ENCODE measurements at places on chromosomes 5 and 9.

- no peak for DNase-seq
These were observed 2.2 kb downstream of the DOCK8 start for GRCh38 chr9:216866-217265.

DNA sequence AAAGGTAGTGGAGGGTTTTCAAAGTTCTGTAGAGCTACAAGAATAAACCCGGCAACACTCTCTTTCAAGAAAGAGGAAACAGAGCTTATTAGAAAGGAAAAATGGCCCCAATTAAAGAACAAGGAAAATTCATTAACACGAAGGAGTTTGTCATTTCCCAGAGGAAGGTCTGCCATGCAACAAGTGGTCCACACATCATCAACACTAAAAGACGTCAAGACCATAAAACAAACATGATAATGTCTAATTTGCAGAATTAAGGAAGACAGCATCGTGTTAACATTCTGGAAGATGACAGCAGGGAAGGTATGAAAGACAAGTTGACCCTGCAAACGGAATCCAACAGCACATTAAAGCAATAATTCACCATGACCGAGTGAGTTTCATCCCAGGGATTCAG, 28.6 kb upstream of the NRARP start:
- DNase-seq: no peak

GRCh38 chr5:141392429-141393198, at the start of gene PCDHGA8:
Gene PCDHGA8 (plus strand): TSS chr5:141392633. CDS start chr5:141392814, 181 bp downstream.
- no peak for DNase-seq

- DNase-seq: no peak
These were observed 21.5 kb upstream of the ASS1 start for GRCh38 chr9:130423272-130423671.

- DNase-seq: no peak
These were observed 78.7 kb downstream of the GAS1 start for GRCh38 chr9:86868616-86869015.

DNA sequence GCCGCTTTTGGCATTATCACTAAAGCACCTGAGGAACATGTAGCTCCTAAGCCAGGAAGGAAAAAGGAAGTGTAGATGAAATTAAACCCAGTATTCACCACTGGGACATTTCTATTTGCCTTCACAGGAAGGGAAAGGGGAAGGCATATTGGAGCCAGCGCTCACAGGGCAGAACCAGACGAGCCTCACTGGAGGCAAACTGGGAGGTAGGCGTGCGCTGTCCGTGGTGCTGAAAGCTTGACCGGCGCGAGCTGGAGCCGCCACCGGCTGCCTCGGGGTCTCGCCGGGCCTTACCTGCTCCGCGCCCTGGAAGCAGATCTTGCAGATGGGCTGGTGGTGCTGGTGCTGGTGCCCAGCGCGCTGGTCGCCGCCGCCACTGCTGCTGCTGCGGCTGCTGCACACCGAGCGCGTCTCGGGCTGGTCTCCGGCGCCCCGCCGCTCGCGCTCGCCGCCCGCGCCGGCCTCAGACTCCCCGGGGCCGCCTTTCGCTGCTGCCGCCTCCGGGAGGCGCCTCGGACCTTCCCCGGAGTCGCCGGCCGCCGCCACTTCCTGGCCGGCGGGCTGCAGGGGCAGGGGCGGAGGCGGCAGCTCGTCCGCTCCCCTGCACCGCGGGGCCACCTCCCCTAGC, 732 bp downstream of the MARCHF11 start:
- DNase-seq: no peak

DNA sequence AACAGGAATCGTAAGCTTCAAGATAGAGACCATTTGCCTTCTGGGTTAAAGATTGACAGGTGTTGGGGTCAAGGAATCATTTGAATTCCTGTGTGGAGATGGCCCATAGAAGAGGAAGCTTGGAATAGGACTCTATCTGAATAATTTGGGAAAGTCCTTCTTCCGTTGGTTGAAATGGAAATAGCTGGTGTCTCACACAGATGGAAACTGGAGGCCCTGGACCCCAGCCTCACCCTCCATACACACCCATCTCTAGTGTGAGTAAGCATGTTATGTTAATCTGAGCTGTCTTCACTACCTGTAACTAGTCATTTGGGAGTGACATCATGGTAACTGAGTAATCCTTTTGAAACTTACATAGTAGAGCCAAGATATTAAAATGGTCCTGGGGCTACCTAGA, 184.4 kb downstream of the CD180 start:
- no peak for DNase-seq

- DNase-seq: no peak
These were observed 34.7 kb downstream of the LRSAM1 start for GRCh38 chr9:127485995-127486394.

DNA sequence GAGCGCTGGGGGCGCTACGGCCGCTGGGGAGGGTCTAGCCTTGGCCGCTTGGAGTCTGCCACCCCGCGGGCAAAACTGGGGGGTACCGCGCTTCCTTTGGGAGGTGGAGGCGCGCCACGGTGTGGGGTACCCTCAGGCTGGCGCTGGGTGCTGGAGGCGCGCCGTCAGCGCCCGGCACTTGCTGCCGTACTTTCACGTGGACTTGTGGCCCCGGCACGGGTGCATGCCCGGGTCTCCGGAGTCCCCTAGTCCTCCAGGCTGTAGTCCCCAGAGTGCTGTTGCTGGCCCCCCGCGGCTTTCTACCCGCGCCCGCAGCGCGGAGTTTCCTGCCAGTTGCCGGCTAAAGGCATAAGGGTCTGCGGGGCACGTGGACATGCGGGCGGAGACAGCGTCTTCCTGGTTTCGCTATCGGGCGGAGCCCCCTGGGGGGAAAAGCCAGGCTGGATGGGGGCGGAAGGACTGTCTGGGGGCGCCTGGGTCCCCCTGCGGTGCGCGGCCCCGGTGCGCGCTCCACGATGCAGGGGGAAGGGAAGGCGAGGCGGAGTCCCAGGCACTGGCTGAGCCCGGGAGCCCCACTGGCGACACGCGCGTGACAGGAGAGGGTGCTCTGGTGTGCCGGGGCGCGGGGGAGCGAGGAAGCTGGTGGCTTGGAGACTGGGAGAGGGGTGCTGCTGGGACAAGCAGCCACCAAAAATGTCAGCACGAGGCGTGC, 666 bp downstream of the PPARGC1B start:
- no peak for DNase-seq

DNA sequence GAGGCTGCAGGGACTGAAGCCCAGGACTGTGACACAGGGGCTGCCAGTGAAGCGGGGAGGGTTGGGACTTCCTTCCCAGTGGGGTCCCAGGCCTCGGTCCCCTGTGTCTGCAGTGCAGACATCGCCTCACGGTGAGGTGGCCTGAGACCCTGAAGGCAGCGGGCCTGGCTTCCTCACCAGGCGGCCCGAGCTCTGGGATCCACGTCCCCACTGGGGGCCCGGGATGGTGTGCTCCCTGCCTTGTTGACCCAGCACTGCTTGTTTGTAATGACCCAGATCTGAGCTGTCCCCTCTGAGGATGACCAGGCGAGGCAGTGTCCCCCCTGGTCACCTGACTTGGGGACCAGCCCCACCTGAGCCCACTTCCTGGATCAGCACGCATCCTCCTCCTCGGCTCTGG, 53.1 kb downstream of the COL5A1 start:
- no peak for DNase-seq

DNA sequence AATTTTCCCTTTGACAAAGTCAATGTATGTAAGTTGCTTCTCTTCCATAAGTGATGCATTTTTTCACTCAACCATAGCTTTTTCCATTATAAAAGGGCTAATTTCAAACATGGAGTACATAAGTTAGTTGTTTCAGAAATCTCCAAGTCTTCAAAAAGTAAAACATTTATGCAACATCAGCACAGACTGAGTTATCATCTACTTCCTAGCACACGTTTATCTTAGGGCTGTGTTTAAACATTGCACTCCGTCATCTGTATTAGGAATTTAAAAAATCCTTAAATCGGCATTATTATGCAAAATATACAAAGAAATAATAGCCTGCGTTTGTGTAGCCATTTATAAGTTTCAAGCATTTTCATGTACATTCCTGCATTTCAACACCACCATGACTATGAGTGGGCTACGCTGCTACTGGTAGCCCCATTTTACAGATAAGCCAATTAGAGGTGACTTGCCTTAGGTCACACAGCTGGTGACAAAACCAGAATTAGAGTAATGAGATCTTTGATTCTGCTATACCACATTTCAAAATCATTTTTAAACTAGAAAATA, 43.4 kb downstream of the PTPN3 start:
- no peak for DNase-seq

- peak; percentile 28 for DNase-seq
These were observed 13.9 kb upstream of the DDX41 start for GRCh38 chr5:177530638-177531037.

DNA sequence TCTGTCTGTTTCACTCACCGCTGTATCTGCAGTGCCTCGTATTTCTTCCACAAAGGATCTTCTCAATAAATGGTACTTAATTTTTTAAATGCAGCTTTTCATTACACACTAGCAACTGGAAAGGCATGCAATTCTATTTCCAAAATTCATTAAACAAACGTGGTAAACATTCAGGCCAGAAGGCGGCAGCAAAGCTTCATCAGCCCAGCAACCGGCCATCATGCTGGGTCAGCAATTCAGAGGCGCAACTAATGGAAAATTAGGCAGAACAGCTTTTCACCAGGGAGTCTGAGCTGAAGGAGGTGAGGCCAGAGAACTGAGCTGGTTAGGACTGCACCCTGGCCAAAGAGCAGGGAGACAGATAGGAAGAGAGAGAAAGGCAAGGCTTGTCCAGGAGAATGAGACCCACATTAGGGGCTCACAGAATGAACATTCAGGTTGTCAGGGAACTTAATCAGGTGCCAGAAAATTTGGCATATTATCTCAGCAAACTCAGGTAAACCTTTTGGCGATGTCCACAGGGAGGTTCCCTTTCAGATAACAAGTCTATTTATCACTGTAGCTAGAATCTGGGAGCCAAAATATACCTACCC, 17.7 kb upstream of the RNF180 start:
- DNase-seq: peak; percentile 61

DNA sequence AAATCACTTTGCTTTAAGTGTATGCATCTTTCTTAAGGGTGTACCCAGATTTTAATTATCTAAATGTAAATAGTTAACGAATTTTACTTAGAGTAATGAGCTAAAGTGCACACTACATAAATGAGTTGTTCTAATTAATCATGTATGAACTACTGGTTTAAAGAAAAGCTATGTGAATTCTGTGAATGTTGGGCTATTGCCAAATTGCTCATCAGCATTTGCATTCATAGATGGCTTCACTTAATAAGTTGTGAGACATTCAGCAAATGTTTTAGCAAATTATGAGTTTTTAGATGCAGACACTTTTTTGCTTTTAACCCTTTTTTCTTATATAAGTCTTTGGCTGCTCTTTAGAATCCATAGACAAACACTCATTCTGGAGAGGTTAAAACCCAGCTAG, 175.7 kb downstream of the PBX3 start:
- no peak for DNase-seq

DNA sequence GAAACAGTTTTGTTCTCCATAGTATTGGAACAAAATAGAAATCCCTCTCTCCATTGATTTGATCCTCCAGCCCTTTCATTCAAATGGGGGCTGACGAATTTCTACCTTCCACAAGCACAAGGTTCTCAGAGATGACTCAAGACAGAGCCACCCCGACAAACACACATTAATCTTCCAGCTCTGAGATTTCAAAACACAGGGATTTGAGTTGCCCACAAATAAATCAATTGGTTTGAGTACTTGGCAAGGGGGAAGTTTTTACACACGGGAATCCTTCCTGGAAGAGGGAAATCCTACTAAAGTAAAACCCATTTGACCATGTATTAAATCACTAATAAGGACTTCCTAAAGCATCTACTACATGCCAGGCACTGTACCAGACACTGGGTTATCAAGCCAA, 5.4 kb downstream of the ADRA1B start:
- DNase-seq: no peak

DNA sequence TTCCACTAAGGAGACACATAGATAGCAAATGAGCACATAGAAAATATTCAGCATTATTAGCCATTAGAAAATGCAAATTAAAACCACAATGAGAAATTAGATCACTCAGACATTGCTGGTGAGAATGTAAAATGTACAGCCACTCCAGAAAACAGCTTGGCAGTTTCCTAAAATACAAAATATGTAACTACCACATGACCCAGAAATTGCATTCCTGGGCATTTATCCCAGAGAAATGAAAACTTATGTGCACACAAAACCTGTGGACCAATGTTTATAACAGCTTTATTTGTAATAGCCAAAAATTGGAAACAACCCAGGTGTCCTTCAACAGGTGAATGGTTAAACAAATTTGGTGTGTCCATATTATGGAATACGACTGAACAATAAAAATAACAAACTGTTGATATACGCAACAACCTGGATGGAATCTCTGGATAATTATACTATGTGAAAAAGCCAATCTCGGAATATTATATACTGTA, 34.8 kb upstream of the SHC3 start:
- DNase-seq: no peak

- no peak for DNase-seq
These were observed 68.2 kb downstream of the NR2F1-AS1 start for GRCh38 chr5:93512799-93513198.

DNA sequence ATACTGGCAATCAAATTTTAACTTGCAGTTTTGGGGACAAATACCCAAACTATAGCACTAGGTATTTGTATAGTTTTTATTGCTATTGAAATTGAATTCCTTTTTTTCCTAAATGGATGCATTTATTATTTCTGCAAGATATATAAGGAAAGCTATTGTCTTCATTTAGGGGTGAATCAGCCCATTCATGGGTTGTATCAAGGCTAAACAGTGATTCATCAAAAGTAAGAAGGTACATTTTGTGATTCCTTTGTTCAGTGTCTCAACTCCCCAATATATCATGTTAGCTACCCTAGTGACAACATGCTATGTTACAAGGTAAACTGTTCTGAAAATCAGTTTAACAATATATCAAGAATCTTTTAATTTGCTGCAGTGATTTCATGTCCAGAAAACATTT, 185.7 kb downstream of the PLK2 start:
- DNase-seq: no peak

GRCh38 chr9:85949586-85950335, 8.8 kb downstream of the NAA35 start:
- no peak for DNase-seq

- no peak for DNase-seq
These were observed 391.0 kb downstream of the ICE1 start for GRCh38 chr5:5813441-5813840.

GRCh38 chr5:149267241-149267973, 4.3 kb upstream of the AFAP1L1 start:
- DNase-seq: peak; percentile 21

DNA sequence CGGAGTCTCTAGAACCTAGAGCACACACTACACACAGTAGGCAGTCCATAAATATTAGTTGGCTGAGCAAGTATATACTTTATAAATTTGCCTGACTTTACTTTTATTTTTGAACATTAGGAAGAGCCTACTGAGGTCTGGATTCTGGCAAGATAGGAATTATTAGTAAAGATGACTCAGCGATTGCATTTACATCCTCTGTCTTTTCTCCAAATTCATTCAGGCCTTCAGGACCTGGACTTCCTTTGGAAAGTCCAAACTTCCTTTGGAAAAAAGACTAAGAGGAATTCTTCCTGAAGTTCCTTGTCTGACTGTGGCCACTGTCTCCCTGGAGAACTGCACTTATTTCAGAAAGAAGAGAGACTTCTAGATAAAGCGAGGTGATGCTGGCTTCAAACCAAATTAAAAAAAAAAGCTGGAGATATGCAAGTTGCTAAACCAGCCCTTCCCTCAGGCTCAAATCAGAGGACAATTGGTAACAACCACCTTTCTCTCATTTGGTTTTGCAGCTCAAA, 251.3 kb downstream of the GAS1 start:
- no peak for DNase-seq

- DNase-seq: no peak
These were observed 72.9 kb upstream of the SHB start for GRCh38 chr9:38141746-38142591.

- DNase-seq: no peak
These were observed 48.0 kb upstream of the POU5F2 start for GRCh38 chr5:93789173-93790067.
